PC-3 (cell line): ENCODE measurements at places on chromosomes 5 and 9. TPM values are rescaled to one million over a fixed set of nuclear protein-coding genes. Genes with fewer than 3 reads are reported as not detected.
A peak's percentile ranks its signal among the peaks of the same experiment; 100 is the strongest.

DNA sequence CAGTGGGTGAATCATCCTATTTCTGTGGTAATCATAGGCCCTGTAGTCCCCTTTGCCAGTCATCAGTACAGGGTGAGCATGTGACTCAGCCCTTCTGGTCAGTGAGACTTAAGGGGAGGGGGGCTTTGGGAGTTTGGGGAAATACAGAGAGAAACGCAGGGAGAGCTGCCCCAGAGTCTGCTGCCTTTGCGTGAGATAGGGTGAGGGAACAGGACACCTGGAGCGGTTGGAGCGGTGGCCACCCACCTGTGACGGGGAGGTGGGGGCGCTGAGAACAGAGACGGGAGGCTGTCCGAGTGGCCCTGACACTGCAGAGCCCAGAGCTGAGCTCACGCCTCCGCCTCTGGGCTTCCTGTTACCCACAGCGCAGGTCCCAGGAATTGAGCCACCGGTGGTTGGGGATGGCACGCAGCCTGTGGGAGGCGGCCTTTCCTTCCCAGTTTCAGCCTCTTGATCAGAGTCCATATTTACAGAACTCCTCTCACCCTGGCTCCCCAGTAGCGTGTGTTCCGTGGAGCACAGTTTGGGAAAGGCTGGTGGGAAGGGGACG lies 92.0 kb upstream of the ERCC6L2 start:
- H3K4me3 ChIP-seq = no peak overlapping the region
- DNase-seq = peak; percentile 32
- H3K27me3 ChIP-seq = no peaks in the 10 kb centered on the region
- H3K27ac ChIP-seq = no peak overlapping the region

TMEM232 gene
- total RNA-seq = 1.4 TPM in 1 of 2 replicates, not detected in the other

- H3K4me3 ChIP-seq = no peak overlapping the region
- no peaks in the 10 kb centered on the region for H3K4me1 ChIP-seq
- H3K36me3 ChIP-seq = no peaks in the 10 kb centered on the region
- DNase-seq = no peak
Measured at GRCh38 chr5:159058716-159059636, 40.7 kb downstream of the EBF1 start.

GRCh38 chr9:133727277-133727875 lies 10.8 kb downstream of the SARDH start:
- no peak overlapping the region for H3K4me3 ChIP-seq
- no peaks in the 10 kb centered on the region for H3K4me1 ChIP-seq
- no peak overlapping the region for H3K27ac ChIP-seq
- no peaks in the 10 kb centered on the region for H3K27me3 ChIP-seq
- no peaks in the 10 kb centered on the region for H3K36me3 ChIP-seq

PCDHB16 gene
- 0.46 TPM in 1 of 2 replicates, not detected in the other for total RNA-seq

SPEF2 gene
- total RNA-seq = 2.3 and 2.7 TPM in 2 replicates

DNA sequence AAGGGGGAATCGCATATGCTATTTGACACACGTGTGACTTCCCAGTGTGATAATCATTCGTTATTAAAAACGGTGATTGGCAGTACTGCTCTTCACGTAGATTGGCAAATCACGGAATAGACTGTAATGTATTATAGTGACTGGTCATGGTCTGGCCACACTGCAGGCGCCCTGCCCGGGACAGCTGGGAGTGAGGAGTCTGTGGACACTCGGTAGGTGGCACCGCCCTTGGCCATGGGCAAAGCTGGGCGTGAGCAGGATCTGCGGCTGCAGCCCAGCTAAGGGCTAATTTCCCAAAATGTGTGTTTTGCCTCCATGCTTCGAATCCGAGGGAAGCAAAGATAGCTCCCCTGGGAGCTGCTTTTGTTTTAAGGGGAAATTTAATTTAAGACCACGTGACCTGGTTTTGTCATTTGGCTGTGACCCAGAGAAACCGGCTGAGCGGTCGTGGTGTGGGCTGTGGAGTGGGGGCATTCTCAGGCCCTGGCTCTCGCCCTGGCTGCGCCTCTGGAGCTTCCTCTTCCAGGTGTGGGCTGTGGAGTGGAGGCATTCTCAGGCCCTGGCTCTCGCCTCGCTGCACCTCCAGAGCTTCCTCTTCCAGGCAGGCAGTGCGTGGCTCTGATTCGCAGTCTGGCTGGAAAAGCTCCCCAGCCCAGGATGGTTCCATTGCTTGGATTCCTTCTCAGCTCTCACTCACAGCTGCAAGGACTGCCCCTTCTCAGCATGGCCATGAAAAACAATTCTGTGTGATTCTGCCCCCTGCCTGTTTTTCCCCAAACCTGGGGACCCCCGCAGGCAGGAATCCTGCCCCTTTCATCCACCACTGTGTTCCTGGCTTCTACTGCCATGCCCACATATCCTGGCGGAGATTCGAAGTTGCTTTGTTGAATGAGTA lies 131.1 kb downstream of the OLFM1 start:
- H3K4me3 ChIP-seq = no peak overlapping the region
- H3K4me1 ChIP-seq = no peaks in the 10 kb centered on the region
- H3K27ac ChIP-seq = no peak overlapping the region
- peaks cover 38% of the 10 kb centered on the region for H3K27me3 ChIP-seq
- no peaks in the 10 kb centered on the region for H3K36me3 ChIP-seq
- no peak for DNase-seq

SLC36A3 gene
- total RNA-seq = not detected in 2 replicates

ZSWIM6 gene
- total RNA-seq = 3.4 and 4.3 TPM in 2 replicates

CCL28 gene
- 8.1 and 8.5 TPM in 2 replicates for total RNA-seq

DNA sequence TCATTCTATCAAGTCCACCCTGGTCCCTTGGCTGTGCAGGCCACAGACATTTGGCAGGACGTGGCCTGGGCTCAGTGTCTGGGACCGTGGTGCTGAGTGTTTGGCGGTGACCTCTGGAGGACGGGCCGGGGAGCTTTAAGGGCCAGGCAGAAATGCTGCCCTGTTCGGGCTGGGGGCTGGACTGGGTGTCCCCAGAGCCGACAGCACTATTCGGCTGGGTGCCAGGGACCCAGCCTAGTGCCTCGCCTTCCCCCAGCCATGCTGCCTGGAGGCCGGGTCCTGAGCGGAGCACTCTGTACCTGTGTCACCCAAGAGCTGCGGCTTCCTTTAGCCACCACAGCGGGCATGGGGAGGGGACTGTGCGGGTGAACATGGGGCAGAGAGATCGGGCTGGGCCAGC lies 40.4 kb downstream of the COL5A1 start:
- no peak overlapping the region for H3K4me3 ChIP-seq
- H3K27me3 ChIP-seq = no peaks in the 10 kb centered on the region
- H3K4me1 ChIP-seq = no peaks in the 10 kb centered on the region
- no peaks in the 10 kb centered on the region for H3K36me3 ChIP-seq
- no peak overlapping the region for H3K27ac ChIP-seq

CDH6 gene
- 1.8 and 1.9 TPM in 2 replicates for total RNA-seq

DNA sequence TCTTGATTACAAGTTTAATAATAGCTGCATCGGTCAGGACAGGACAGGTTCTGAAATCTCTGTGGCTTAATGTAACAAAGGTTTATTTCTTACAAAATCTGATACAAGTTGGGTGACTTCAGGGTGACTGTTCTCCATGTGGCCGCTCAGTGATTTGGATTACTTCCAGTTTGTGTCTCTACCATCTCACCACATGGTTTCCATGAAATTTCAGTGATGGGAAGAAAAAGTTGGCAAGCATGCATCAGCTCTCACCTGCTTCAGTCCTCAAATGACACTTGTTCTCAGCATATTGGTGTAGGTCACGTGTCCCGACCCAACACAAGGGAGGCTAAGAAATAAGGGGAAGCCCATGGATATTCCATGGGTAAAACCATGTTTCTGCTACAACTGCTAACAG lies 7.8 kb upstream of the TMEM268 start:
- no peak overlapping the region for H3K4me3 ChIP-seq
- H3K27me3 ChIP-seq = no peaks in the 10 kb centered on the region
- H3K4me1 ChIP-seq = peaks cover 5% of the 10 kb centered on the region; the same call in 1 of the 2 replicates
- peak overlapping the region; percentile 48; the same call in 1 of the 2 replicates for H3K27ac ChIP-seq
- DNase-seq = peak; percentile 46

- H3K4me3 ChIP-seq = peak overlapping the region; percentile 13; the same call in 1 of the 2 replicates
- H3K4me1 ChIP-seq = peaks cover 36% of the 10 kb centered on the region
- DNase-seq = peak; percentile 87
Measured at GRCh38 chr9:22158927-22159346, 149.8 kb upstream of the CDKN2B start.

DNA sequence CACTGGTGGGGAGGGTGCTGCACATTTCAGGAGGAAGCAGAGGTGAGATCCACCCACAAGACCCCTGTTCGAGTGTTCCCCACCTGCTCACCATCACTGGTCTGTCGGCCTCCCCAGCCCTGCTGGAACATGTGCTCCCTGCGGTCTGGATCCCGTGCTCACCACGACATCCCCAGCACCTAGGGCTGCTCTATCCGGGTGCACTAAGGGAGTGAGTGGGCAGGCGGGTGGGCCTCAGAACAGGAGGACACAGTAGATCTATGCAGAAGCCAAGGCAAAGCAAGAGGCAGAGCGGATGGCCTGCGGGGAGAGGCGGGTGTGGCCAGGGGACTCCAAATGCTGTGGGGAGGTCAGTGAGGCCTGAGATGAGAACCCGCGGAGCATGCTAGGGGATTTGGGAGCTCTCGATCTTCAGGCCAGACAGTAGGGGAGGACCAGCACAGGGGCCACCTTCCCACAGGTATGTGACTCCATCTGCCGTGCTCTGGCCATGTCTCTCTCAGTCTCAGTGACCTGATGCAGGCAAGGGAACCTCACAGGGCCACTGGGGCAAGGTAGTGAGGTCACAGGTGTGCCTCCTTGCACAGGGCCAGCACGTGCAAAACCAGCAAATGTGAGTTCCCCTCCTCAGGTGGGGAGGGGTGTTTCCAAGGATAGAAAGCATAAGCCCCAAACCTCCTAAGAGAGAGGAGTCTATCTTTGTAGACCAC lies 134.2 kb downstream of the ZNF354C start:
- no peaks in the 10 kb centered on the region for H3K36me3 ChIP-seq
- H3K27ac ChIP-seq = no peak overlapping the region
- peaks cover 16% of the 10 kb centered on the region for H3K27me3 ChIP-seq
- DNase-seq = no peak
- no peaks in the 10 kb centered on the region for H3K4me1 ChIP-seq

DNA sequence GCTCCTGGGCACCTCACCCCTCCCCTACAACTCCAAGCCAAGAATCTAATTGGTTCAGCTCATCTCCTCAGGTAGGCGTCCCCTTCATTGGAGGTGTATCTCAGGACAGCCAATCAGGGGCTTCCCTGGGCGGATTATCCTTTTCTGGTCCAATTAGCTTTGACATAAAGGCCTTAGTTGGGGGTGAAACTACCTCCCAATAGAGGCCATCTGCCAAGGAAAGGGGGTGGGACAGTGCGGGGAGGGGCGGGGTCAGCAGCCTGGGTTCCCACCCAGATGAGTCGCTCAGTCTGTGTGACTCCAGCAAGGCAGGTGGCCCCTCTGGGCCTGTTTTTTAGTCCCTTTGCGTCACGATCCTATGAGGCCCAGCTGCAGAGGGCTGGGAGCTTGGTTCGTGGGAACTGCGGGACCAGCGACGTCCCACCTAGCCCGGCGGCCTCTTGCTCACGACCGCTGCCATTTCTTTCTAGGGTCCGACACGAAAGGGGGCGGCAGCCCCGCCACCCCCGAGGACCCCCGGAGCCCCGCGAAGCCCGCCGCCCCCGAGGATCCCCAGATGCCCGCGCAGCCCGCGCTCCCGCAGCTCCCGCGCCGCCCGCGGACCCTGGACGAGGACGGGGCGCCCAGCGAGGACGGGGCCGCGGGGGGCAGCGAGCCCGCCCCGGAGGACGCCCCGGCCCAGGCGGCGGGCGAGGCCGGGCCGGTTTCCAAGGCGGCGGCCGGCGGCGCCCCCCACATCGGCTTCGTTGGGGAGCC lies 8.9 kb downstream of the PRRT1B start:
- H3K4me1 ChIP-seq = no peaks in the 10 kb centered on the region
- no peak overlapping the region for H3K4me3 ChIP-seq
- H3K27me3 ChIP-seq = no peaks in the 10 kb centered on the region
- no peak overlapping the region for H3K27ac ChIP-seq
- no peaks in the 10 kb centered on the region for H3K36me3 ChIP-seq
- no peak for DNase-seq

GPR21 gene
- total RNA-seq = 0.15 TPM in 1 of 2 replicates, not detected in the other

- H3K27me3 ChIP-seq = no peaks in the 10 kb centered on the region
- H3K36me3 ChIP-seq = no peaks in the 10 kb centered on the region
- no peak overlapping the region for H3K27ac ChIP-seq
- H3K4me1 ChIP-seq = no peaks in the 10 kb centered on the region
- DNase-seq = no peak
Measured at GRCh38 chr9:133856798-133857197, 118.6 kb upstream of the SARDH start.

GARIN3 gene
- total RNA-seq = not detected in 2 replicates

GRCh38 chr9:111034170-111034897 lies 3.9 kb downstream of the LPAR1 start:
- peak overlapping the region; percentile 83 for H3K4me3 ChIP-seq
- peak overlapping the region; percentile 66 for H3K27ac ChIP-seq
- DNase-seq = no peak
- H3K36me3 ChIP-seq = peaks cover 31% of the 10 kb centered on the region
- peaks cover 41% of the 10 kb centered on the region for H3K4me1 ChIP-seq
- H3K27me3 ChIP-seq = no peaks in the 10 kb centered on the region

CD14 gene
- not detected in 2 replicates for total RNA-seq

GRCh38 chr9:109117856-109118807 lies 1.6 kb downstream of the TMEM245 start:
- no peaks in the 10 kb centered on the region for H3K27me3 ChIP-seq
- peaks cover 27% of the 10 kb centered on the region for H3K4me1 ChIP-seq
- no peaks in the 10 kb centered on the region for H3K36me3 ChIP-seq
- peak; percentile 88 for DNase-seq
- H3K27ac ChIP-seq = peak overlapping the region; percentile 77

RORB gene
- total RNA-seq = 0.06 TPM in 1 of 2 replicates, not detected in the other

VCAN gene
- total RNA-seq = 6.2 and 6.7 TPM in 2 replicates

GRCh38 chr5:163867324-163867723 lies 361.9 kb downstream of the MAT2B start:
- no peak for DNase-seq
- H3K4me3 ChIP-seq = no peak overlapping the region
- H3K27ac ChIP-seq = no peak overlapping the region
- no peaks in the 10 kb centered on the region for H3K4me1 ChIP-seq

NMUR2 gene
- not detected in 2 replicates for total RNA-seq
